Stimulated activated CD4-positive, alpha-beta T cell treated with anti-CD3 and anti-CD28 coated beads, Interleukin-12 subunit alpha, Interleukin-12 subunit beta, amount 100 ng/mL, for 4 hours (primary cell): ENCODE measurements at places on chromosomes 12 and 14.

GRCh38 chr12:57129321-57129842 is 1.1 kb downstream of the LRP1 start:
- DNase-seq: no peak

GRCh38 chr12:120693848-120694247 is 6.9 kb downstream of the MLEC start:
- DNase-seq: no peak

DNA sequence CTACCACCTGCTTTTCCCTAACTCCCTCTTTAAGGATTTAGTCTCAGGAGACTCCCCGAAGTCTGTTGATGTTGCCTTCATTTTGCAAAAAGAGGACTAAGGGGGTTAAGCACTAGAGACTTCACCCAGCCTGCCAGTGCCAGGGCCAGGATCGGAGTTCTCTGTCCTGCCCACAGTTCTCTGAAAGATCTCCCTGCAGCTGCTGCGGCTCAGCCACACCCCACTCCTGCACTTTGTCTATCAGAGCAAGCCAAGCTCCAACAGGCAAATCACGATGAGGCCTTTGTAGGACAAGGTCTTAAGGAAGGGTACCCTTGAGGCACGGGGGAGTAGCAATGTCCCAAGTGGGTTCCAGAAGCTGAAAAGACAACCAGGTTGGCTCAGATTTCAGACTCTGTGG is 148.8 kb upstream of the EGLN3 start:
- no peak for DNase-seq

- no peak for DNase-seq
Observed at GRCh38 chr14:54700717-54701116, 133.8 kb downstream of the SAMD4A start.

- DNase-seq: no peak
Observed at GRCh38 chr14:70788898-70789297, 20.4 kb downstream of the MAP3K9 start.

DNA sequence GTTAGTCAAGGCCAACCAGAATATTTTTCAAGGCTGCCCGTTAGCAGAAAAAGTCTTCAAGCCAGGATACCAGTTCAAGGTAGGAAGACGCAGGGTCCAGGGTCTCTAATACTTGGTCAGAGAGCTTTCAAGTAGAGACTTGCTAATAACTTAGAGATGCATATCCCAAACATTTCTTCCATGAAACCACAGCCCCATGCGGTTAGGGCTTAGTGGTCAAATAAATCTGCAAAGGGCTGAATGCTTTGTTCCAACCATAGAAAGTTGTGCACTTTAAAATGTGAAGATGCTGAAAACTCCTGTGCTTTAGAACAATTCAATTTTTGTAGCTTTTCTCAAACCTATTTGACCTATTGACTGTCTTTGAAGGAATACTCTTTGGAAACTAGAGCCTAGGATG is 208.9 kb downstream of the PIK3C2G start:
- DNase-seq: no peak
